Osteocyte (in vitro differentiated cells): ENCODE measurements at places on chromosomes 5 and 9. TPM values are rescaled to one million over a fixed set of nuclear protein-coding genes. Genes with fewer than 3 reads are reported as not detected.

The GMCL2 gene
- not detected in 2 replicates for total RNA-seq

The CCDC183 gene
- total RNA-seq: 0.89 and 0.94 TPM in 2 replicates

DNA sequence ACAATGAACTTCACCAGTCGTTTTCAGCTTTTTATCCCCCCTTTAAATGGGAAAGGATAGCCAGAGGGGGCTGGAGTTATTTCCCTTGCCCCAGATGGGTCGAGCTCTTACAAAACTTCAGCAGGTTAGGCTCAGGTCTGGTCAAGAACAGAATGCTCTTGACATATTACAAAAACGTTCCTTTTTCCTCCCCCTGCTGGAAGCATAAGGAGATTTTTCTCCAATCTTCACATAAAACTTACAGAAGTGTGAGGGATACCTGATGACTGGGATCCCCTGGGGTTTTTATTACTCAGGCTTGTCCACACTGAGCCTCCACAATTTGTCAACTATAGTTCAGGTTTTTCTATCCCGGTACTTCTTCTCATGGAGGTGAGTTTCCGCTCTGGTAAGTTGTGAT lies 60.8 kb downstream of the CSF2 start:
- H3K4me1 ChIP-seq: no peaks in the 10 kb centered on the region
- no peaks in the 10 kb centered on the region for H3K36me3 ChIP-seq
- peaks cover 57% of the 10 kb centered on the region for H3K27me3 ChIP-seq
- H3K27ac ChIP-seq: no peak overlapping the region

DNA sequence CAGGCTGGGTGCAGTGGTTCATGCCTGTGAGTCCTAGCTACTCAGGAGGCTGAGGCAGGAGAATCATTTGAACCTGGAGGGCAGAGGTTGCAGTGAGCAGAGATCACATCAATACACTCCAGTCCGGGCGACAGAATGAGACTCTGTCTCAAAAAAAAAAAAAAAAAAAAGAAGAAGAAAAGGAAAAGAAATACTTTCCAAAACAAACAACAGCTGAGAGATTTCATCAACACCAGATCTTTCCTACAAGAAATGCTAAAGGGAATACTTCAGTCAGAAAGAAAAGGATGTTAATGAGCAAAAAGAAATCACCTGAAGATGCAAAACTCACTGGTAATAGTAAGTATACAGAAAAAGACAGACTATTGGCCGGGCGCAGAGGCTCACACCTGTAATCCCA lies 8.4 kb downstream of the CCIN start:
- no peaks in the 10 kb centered on the region for H3K36me3 ChIP-seq
- peaks cover 13% of the 10 kb centered on the region for H3K27me3 ChIP-seq
- H3K27ac ChIP-seq: no peak overlapping the region
- H3K4me1 ChIP-seq: no peaks in the 10 kb centered on the region
- H3K4me3 ChIP-seq: no peak overlapping the region
